ENCODE measurements at places on chromosomes 5 and 9.

- no peak for DNase-seq
These were observed 183.9 kb downstream of the C9orf50 start for GRCh38 chr9:129436751-129437625.

GRCh38 chr5:115649541-115649940 lies 23.7 kb upstream of the TMED7 start:
- DNase-seq: no peak

GRCh38 chr9:112174222-112174964 lies 704 bp downstream of the SUSD1 start:
- DNase-seq: no peak

GRCh38 chr9:13158986-13159385 lies 120.5 kb downstream of the MPDZ start:
- no peak for DNase-seq

DNA sequence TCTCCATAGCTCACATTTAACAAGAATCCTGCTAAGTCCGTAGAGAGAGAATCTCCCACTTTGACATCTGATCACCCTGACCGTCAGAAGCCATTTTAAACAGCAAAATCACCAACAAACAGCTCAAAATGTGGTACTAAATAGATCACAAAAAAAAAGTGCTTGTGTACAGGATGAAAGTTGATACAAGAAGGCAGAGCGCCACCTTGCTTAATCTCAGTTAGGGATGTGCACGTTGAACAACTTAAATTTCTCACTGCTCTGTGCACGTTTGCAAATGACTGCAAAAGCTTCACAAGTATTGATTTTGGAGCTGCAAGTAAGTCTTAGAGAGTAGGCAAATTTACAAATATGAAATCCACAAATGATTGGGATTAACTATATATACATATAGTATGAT lies 63.1 kb upstream of the NREP start:
- no peak for DNase-seq

DNA sequence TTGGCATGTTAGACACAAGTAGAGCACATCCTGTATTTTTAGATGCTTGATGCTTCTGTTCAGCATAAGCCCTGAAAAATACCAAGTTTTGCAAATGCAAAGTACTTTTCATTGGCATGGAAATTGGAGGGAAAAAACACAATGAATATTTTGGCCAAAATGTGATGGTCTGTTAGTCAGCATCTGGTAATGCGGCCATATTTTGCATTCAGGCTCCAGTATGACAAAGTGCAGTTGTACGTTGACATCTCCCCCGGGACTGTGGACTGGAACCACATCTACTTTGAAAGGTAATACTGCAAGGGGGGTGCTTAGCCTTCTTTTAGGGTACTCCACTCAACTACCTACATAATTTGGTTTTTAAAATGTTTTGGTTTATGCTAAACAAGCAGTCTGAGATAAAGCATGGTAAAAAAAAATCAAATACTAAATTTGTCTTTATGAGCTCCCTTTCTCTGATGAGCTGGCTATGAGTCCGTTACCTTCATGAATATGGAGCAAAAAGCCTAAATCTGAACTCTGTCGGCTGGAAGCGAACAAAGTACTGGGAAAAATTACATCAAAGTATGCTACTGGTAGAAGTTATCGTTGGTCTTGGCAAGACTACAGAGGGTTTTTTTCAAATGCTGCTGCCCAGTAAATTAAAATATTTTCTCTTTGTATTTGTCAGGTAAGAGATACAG lies 297.0 kb downstream of the ARHGEF28 start:
- DNase-seq: no peak

GRCh38 chr5:62606878-62607277 lies 28.3 kb downstream of the LRRC70 start:
- no peak for DNase-seq

- no peak for DNase-seq
These were observed 272.4 kb downstream of the SLF1 start for GRCh38 chr5:94890907-94891306.

GRCh38 chr9:87878989-87879511 lies 3.6 kb upstream of the SPATA31E1 start:
- no peak for DNase-seq

- DNase-seq: no peak
These were observed 24.3 kb upstream of the OTULINL start for GRCh38 chr5:14557203-14557770.

- DNase-seq: no peak
These were observed 5.6 kb downstream of the P4HA2 start for GRCh38 chr5:132221781-132222648.

- DNase-seq: no peak
These were observed 16.9 kb downstream of the BASP1 start for GRCh38 chr5:17234374-17234773.

GRCh38 chr9:91844190-91844589 lies 105.8 kb downstream of the ROR2 start:
- DNase-seq: peak; percentile 70

GRCh38 chr5:149407323-149408251 lies 28.5 kb upstream of the IL17B start:
- DNase-seq: no peak

- no peak for DNase-seq
These were observed 8.7 kb upstream of the B4GALT1 start for GRCh38 chr9:33175649-33176325.

GRCh38 chr9:111284703-111285102 lies 45.3 kb downstream of the OR2K2 start:
- no peak for DNase-seq

GRCh38 chr9:121249563-121249962 lies 18.4 kb upstream of the GSN start:
- DNase-seq: no peak

- DNase-seq: no peak
These were observed 414.9 kb downstream of the ZSWIM6 start for GRCh38 chr5:61746831-61747575.

DNA sequence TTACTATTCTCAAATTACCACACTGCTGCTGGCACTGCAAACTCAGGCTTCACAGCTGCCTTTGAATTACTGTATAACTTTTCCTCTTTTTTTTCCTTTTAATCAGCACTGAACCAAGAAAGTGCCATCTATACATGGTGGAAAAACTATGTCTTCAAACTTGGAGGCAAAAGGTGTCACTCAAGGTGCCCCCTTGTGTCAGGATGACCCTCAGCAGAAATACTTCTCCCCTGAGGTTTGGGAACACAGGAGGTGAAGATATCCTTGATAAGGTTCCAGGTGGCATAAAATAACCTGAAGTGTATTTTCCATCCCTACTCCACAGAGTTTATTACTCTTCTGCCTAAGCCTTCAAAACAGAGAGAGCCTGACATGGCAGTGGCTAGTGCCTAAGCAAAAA lies 14.5 kb downstream of the FRMD3 start:
- DNase-seq: no peak

- DNase-seq: no peak
These were observed 108.3 kb downstream of the CETN3 start for GRCh38 chr5:90301248-90301647.

- no peak for DNase-seq
These were observed 27.1 kb downstream of the DAB2IP start for GRCh38 chr9:121678501-121679022.

DNA sequence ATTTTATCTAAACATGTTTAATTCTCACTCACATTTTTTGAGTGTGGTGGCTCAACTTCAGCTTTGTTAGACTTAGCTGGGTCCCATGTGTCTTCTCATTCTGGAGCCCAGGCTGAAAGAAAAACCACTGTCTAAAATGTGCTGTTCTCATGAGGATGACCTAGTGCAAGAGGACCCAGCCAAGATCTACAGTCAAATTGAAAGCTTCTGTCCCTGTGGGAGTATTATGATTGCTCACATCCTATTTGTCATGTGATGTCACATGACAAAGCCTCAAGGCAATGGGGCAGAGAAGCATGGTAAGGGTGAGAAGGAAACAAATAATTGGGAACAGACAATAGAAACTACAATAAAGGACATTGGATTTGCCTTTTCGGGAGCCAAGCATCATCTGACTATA lies 113.4 kb upstream of the ASTN2 start:
- no peak for DNase-seq

- DNase-seq: peak; percentile 67
These were observed 30.8 kb upstream of the SARDH start for GRCh38 chr9:133768859-133769510.

DNA sequence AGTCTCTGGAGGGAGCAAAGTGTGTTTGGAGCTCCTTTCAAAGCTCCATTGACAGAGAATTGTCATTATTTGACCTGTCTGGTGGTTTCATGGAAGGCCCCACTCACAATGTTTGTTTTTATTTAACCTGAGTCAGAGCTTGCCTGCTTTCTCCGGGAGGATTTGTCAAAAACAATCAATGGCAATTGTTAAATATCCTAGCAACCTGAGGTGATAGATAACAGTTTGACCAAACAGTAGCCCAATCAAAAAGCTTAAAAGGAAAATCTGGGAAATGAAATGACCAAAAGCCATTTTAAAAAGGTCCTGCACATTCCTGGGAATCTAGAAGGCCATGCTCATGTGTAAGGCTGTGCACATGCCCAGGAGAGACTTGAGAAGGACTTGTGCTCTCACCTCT lies 177.2 kb upstream of the POC5 start:
- no peak for DNase-seq

DNA sequence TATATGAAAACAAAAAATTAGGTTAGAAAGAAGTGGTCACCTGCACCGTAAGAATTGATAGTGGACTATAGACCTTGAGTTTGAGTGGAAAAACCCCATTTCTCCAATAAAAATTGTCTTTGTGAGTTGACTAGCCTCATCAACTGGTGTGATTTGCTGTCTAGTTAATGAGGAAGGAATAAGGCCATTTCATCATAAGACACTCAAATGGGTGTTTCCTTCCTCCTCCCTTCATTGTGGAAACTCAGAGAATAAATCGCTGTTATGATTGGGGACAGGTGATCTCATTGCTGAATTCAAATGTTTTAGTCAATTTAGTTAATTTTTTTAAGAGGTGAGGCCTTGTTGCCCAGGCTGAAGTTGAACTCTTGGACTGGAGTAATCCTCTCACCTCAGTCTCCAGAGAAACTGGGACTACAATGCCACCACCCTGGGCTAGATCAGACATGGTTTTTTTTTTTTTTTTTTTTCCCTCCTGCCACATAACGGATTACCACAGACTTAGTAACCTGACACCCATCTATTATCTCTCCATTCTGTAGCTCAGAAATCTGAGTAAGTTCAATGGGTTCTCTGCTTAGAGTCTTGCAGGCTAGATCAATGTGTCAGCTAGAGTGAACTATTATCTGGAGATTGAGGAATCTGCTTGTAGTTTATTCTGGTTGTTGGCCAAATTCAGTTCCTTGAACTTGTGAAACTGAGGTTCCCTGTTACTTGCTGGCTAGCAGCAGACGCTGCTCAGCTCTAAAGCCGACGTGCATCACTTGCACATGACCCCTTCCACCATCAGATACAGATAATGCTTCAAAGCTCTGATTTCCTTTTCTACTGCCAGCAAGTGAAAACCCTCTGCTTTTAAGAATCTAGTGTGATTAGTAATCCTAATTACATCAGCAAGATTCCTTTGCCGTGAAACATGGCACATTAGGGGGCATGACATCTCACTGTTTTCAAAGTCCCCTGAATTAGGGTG lies 663.8 kb upstream of the CDH9 start:
- DNase-seq: no peak

DNA sequence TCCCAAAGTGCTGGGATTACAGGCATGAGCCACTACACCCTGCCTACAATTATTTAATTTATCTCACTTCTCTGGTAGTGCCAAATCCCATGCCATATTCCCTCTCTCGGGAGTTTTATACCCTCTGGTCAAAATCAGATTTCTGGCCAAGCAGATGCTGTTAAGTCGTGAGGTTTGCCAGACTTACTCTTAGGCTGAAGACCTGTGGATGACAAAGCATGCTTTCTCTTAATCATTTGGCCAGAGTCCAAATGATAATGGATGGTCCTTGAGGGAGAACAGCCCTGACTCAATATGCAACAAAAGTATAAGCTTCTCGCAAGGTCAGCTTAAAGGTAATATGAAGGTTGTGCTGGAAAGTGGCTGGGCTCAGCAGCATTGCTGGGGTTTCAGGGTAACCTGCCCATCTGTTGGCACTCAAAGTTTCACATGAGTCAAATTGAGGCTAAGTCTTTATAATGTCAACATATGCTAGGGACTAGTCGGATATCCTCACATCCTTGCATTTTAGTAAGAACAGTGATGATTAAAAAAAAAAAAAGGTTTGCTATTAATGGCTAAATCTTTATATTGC lies 280.1 kb downstream of the KIF4B start:
- no peak for DNase-seq

- no peak for DNase-seq
These were observed 43.4 kb upstream of the FUBP3 start for GRCh38 chr9:130535818-130536521.

DNA sequence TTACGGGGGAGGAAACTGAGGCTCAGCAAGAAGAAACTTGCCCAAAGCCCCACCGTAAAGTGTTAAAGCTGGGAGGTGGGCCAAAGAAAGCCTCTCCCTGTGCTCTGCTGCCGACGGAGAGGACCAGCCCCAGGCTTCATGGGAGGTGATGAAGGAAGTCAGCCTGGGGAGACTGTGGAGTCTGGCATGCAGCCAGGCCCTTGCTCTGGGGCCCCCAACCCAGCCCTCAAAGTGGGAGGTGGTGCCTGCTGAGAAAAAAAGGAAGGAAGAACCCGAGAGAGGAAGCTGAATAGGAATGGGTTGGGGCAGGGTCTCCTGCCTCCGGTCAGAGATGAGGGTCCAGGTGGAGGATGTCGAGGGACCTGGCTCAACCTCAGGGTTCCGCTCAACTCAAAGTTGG lies 3.8 kb downstream of the RNF44 start:
- no peak for DNase-seq

DNA sequence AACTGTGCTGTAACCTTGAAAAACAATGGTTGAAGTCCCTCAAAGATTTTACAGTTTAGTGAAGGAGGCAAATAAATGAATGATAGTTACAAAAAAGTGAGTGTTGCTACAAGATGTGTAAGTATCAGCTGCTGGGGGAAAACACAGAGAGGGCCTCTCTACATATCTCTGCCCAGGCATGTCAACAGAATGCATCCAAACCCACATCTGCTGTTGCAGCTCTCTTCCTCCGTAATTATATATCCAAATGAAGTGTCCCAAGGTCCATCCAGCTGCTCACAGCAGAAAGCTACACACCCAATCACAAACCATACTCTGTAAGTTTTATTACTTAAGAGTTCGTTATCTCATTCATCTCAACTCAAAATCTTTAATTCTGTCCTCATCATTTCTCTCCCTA lies 584.6 kb downstream of the ANXA1 start:
- no peak for DNase-seq

- DNase-seq: no peak
These were observed 137.6 kb upstream of the MAP3K1 start for GRCh38 chr5:56677690-56678305.

GRCh38 chr9:137278061-137278701 lies 655 bp downstream of the TOR4A start:
- peak; percentile 77 for DNase-seq

GRCh38 chr5:173789031-173789920 lies 98.9 kb upstream of the CPEB4 start:
- DNase-seq: no peak
